Amniotic stem cell (primary cell): ENCODE measurements at places on chromosomes 7 and 10.

GRCh38 chr10:117134056-117134305, 4.1 kb downstream of the VAX1 start:
- DNase-seq: no peak

DNA sequence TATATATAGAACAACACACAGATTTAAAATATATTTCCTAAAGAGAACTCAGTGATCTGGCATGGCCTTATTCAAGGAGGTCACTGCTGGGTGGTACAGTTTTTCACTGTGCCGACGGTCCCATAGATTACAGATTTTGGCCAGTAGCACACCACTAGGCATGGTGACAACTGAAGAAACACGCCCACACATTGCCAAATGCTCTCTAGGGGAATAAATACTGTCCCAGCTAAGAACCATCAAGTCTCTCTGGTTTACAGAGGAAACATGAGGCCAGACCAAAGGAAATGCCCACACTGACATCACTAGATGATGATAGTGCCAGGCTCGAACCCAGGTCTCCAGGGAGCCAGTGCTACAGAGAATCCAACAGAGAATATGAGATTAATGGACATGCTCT, 316.8 kb downstream of the ELMO1 start:
- DNase-seq: no peak

- DNase-seq: no peak
Measured at GRCh38 chr10:88095223-88095721, 231.8 kb downstream of the PTEN start.

- no peak for DNase-seq
Measured at GRCh38 chr10:121975295-121976086, 474 bp upstream of the NSMCE4A start.

DNA sequence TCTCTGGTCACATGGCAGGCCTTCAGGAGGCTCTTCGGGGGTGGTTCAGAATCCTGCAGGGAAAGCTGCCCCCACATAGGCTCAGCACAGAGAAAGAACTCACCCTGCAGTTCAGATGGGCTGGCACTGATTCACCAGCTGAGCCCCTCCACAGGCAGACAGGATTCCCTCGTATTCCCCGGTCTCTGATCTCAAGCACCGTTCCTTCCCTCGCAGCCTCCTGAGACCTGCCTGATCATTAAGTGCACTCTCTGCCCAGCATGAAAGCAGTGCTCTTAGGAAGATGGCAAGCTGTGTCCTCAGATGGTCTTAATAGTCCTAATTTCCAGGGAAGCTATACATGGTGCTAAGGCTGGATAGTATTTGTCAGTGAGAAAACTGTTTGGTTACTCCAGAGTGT, 78.2 kb upstream of the NPS start:
- no peak for DNase-seq

DNA sequence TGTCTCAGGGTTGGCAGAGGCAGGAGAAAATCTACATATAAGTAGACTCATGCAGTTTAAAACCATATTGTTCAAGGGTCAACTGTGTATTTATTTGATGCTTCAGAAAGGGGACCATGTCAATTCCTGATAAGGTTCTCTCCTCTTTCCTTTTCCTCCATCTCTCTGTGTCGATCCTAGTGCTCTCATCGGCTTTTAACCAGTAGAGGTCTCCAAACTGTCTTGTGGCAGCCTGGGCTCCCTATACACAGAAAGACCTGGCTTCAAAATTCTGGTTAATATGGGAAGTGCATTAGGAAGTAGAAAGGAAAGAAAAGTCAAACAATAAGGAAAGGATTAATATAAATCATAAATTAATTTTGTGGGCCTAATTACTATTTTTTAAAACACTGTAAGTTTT, 304.4 kb upstream of the C7orf33 start:
- DNase-seq: no peak

DNA sequence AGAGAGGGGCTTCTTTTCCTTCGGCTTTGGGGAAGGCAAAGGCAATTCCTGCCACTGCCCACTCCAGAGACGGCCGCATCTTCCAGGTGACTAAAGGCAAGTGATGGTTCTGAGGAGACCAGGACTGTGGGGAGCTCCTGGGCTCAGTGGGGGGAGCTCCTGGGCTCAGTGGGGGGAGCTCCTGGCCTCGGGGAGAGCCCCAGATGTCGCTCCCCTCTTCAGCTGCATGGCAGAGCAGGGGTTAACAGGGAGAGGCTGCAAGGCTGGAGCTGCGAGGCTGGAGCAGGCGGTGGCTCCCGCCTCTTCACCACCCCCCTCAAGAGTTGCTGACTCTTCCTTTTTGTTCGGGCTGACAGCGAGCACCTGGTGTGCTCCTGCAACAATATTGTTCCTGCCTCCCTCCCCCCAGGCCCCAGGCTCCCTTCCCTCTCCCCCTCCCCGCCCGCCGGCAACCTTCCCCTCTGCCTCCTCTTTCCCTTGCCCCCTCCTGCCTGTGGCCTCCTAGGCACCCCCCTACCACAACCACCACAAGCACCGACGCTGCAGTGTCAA, 56.3 kb upstream of the LBX1 start:
- no peak for DNase-seq

- no peak for DNase-seq
Measured at GRCh38 chr10:70910486-70911341, 22.3 kb upstream of the PCBD1 start.

DNA sequence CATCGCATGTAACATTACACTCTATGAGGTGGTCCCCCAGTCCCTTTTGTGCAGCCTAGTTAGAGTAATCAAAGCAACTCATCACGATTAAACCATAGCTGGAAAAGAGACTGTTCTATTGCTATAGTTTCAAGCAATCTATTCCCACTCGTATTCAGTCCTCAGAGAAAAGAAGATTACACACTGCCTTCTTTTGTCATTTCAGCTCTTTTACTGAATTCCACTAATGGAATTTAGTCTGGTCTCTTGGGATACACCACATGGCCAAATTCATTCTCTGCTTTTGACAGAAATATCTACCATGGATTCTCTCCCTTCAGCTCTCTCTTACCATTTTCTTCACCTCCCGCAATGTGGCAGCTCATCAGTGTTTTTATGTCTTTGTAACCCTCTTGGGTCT, 108.9 kb upstream of the HDAC9 start:
- DNase-seq: no peak

- DNase-seq: no peak
Measured at GRCh38 chr7:134954197-134955082, 31.9 kb upstream of the AGBL3 start.

DNA sequence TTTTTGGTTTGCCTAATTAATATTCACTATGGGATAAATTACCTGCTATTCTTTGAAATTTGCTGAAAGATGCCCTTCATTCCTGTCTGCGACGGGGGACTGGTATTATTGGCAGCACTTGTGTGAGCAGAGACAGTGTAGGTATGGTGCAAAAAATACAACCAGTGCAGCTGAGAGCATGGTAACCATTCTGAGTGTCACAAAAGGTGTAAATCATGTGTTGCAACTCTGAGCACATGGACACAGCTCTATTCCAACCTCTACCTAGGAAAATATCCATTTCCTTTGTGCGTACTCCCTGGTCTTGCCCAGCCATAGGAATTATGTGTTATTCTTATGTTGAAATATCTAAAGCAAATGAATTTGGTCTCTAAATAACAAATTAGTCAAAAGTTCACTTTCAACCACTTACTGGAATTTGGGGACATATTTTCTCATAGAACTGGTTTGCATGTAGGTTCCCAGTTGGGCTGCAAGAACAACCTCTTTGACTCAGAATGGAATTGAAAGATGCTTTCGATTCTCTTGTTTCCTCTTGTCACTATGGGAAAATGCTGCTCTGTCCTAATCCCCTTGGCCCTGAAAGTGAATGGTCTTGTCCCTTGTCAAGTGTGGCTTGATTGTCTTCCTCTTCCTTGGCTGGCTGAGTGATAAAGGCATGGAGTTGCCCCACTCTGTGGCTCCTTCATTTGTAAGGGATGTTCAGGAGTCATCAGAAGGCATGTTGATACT, 57.0 kb downstream of the CELF2 start:
- no peak for DNase-seq

- DNase-seq: no peak
Measured at GRCh38 chr7:80665526-80665925, 27.1 kb downstream of the CD36 start.

DNA sequence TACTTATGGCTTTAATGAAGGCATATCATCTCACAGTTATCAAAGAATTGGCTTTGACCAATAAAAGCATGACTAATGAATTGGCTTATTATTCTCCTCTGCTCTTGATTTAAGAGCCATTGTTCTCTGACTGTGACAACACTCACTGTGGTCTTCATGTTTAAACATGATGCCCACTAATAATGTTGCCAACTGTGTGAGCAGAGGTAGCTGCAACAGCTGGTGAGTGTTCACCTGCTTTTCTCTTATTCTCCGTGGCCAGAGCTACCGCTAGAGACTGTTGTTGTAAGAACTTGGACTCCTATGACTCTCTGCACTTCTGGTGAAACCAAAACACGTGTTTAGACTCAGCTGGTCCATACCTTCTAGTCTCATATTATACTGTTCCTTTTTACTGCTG, 335.9 kb downstream of the XPNPEP1 start:
- DNase-seq: no peak

- DNase-seq: no peak
Measured at GRCh38 chr10:13422800-13423199, 74.7 kb upstream of the SEPHS1 start.

GRCh38 chr7:4713183-4713784, 31.2 kb downstream of the FOXK1 start:
- DNase-seq: no peak

GRCh38 chr7:139738101-139738489, 39.7 kb downstream of the HIPK2 start:
- no peak for DNase-seq

GRCh38 chr10:74610299-74610698, 216.1 kb upstream of the KAT6B start:
- DNase-seq: no peak

DNA sequence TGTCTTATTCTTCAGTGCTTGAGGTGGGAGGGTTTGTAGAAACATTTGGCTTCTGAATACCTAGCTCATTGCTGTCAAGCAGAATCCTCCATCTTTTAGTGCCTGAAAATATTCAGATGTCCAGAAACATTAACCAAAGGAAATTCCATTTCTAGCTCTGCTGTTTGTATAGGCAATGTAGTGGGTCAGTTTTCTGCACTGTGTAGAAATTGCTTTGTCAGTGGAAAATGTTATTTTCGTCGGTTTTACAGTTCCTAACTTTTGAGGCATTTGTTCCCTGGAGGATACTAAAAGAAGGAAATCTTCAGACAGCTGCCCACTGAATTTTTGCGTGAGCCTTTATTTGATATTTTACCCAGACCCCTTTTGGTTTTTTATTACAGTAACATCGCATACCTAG, 143.4 kb downstream of the TPST1 start:
- DNase-seq: no peak

DNA sequence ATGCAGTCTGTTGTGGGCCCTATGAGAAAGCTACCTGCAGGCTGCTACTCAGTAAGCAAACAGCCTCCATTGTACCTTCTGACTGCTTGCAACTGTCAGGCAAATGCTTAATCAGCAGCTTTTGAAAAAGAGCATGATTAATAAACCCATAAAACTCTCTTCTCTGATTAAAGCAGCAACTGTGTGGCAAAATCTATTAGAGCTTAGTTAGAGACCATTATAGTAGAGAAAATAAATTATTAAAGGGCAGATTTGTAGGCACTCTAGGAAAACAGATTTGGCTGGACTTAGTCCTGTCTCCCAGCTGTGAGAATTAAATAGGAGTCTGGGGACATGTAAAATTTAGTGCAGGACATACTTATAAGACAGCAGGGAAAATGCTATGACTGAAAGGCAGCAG, 132.5 kb upstream of the WNT16 start:
- no peak for DNase-seq

DNA sequence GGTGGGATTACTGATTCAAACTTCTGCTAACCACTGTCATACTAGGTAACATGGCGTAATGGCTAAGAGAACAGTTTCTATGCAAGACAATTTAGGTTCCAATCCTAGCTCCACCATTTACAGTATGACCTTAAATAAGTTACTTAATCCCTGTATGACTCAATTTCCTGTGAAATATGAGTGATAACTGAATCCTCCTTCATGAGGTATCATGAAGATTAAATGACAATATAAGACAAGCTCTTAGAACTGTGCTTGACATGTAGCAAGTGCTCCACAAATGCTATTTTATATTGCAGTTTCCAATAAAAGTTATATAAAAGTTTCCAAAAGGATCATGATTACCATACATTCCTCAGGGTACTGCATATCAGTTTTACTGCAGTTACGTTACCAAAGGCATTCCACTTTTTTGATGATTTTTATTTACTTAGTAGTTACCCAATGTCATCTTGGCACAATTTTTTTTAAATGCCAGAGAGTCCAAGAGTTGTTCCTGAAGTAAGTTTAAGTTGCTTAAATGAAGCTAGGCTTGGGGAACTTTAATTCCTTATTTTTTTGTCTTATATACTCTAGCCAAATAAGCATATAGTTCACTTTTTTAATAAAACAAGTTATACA, 7.1 kb downstream of the DOCK4 start:
- DNase-seq: no peak

GRCh38 chr7:801940-802381, 30.3 kb upstream of the SUN1 start:
- no peak for DNase-seq

DNA sequence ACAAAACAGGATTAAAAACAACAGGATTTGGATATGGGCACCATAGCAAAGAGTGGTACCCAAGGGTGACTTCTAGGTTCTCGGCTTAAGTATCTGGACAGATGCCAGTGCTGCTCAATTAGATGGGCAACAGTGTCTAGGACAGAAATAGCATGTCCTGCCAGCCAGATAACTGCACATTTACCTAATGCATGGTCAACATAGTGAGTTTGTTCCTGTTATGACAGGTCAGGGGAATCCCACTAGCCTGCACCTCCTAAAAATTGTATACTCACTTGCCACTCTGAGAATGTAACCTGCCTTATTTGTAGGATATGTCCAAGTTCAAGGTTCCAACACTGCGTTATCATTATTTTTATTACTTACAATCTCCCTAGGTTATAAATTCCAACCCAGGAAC, 471.7 kb downstream of the GRM8 start:
- no peak for DNase-seq

GRCh38 chr10:68861253-68861652, 33.9 kb downstream of the STOX1 start:
- no peak for DNase-seq

GRCh38 chr10:24793648-24794379, 70.1 kb upstream of the ARHGAP21 start:
- no peak for DNase-seq

- DNase-seq: no peak
Measured at GRCh38 chr7:155459700-155460461, 2.0 kb downstream of the EN2 start.

GRCh38 chr7:157076466-157076865, 62.3 kb upstream of the UBE3C start:
- DNase-seq: no peak

DNA sequence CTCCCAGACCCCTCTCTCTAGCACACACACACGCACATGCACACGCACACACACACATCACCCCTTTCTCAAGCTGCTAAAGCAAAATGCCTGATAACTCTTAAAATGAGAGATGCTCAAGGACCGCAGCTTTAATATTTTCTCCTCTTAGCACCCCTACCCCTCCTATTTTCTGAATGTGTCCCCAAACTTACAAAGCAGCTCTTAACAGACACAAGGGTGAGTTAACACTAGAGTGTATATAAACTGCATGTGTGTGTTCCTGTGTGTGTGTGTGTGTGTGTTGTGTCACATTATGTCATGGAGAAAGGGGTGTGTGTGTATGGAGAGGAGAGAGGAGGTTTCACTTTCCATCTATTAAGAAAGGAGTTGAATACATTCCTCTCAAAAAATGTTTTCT, 1.3 kb downstream of the PTN start:
- no peak for DNase-seq
